ENCODE measurements at places on chromosomes 16 and 17. TPM values are rescaled to one million over a fixed set of nuclear protein-coding genes. Genes with fewer than 3 reads are reported as not detected.

Gene DNAH3
- under 0.01 TPM for total RNA-seq

GRCh38 chr17:82215095-82215971 lies 2.7 kb upstream of the CCDC57 start:
- DNase-seq = no peak

GRCh38 chr16:67528222-67528869 lies at the start of gene RIPOR1:
Gene RIPOR1 (plus strand): TSS chr16:67528829. CDS start chr16:67538447, 9,618 bp downstream.
- DNase-seq = no peak

DNA sequence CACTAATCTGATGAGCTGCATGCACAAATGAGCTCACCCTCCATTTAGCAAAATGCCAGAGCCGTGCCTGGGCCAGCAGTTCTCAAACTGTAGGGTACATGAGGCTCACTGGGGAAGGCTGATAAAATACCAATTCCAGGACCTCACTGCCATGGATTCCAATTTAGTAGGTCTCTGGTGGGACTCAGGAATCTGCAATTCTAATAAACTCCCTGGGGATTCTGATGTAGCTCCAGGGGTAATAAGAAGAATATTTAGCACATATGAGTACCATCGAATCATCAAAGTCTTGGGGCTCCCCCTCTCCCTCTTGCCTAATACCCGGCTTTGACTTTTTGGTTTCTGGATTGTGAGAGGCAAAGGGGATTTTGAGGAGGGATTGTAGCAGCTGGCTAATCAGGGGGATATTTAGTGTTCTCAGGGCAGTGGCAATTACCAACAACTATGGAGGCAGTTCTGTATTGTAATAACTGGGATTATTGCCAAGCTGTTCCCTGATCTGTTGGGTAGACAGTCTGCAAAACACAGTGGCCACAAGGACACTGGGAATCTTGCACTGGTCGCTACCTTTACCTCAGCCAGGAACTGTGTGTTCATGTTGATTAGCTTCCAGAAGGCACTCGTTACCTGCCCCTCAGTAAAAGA lies 140.4 kb downstream of the SHISA9 start:
- no peak for DNase-seq

Measured in fibroblast of villous mesenchyme (primary cell).